ENCODE measurements at places on chromosomes 5 and 9.

- no peaks in the 10 kb centered on the region for H3K36me3 ChIP-seq
- DNase-seq, result no peak
- no peak overlapping the region for H3K4me3 ChIP-seq
- no peaks in the 10 kb centered on the region for H3K27me3 ChIP-seq
These were observed 2118.6 kb upstream of the C9orf72 start for GRCh38 chr9:29691758-29692407.

DNA sequence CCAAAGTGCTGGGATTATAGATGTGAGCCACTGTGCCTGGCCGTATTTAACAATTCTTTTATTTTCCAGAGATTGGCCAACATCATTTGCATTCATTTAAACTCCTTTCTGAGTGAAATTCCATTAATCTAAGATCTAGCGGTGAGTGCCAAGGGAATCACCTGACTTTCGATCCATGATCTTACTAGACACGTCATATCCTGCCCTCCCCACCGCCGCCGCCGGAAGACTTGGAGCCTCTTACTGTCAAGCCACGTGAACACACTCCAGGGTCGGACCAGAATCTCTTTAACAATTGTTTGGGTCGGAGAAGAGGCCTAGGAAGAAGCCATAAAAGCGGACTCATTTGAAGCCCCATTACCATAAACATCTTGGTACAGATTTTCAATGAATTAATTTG, 12.9 kb downstream of the INPP5E start:
- no peak for DNase-seq
- H3K4me3 ChIP-seq, result no peak overlapping the region
- peaks cover 18% of the 10 kb centered on the region for H3K36me3 ChIP-seq
- no peak overlapping the region for H3K27ac ChIP-seq
- no peaks in the 10 kb centered on the region for H3K27me3 ChIP-seq

GRCh38 chr9:97866300-97866699, 13.3 kb downstream of the FOXE1 start:
- H3K27ac ChIP-seq, result no peak overlapping the region
- H3K4me3 ChIP-seq, result no peak overlapping the region
- peaks cover 43% of the 10 kb centered on the region for H3K27me3 ChIP-seq
- H3K36me3 ChIP-seq, result peaks cover 20% of the 10 kb centered on the region
- H3K4me1 ChIP-seq, result no peaks in the 10 kb centered on the region
- no peak for DNase-seq

- H3K27ac ChIP-seq, result no peak overlapping the region
- H3K27me3 ChIP-seq, result peaks cover 39% of the 10 kb centered on the region
- DNase-seq, result no peak
- H3K4me3 ChIP-seq, result no peak overlapping the region
- H3K36me3 ChIP-seq, result no peaks in the 10 kb centered on the region
These were observed 37.2 kb upstream of the GABRP start for GRCh38 chr5:170746075-170746960.

- no peaks in the 10 kb centered on the region for H3K27me3 ChIP-seq
- DNase-seq, result no peak
- H3K4me1 ChIP-seq, result peaks cover 19% of the 10 kb centered on the region
- H3K36me3 ChIP-seq, result no peaks in the 10 kb centered on the region
- H3K27ac ChIP-seq, result peak overlapping the region; percentile 72
These were observed 534 bp upstream of the SAPCD2 start for GRCh38 chr9:137070906-137071275.

GRCh38 chr9:95788521-95788991, 86.9 kb upstream of the ERCC6L2 start:
- no peak for DNase-seq
- H3K36me3 ChIP-seq, result no peaks in the 10 kb centered on the region
- no peak overlapping the region for H3K4me3 ChIP-seq
- H3K27me3 ChIP-seq, result peaks cover 2% of the 10 kb centered on the region
- H3K4me1 ChIP-seq, result peaks cover 6% of the 10 kb centered on the region

GRCh38 chr5:33936004-33936380, 194 bp upstream of the RXFP3 start:
- peak; percentile 62 for DNase-seq
- no peaks in the 10 kb centered on the region for H3K4me1 ChIP-seq
- H3K27me3 ChIP-seq, result peaks cover 43% of the 10 kb centered on the region
- no peaks in the 10 kb centered on the region for H3K36me3 ChIP-seq

GRCh38 chr5:6545770-6546690, 86.8 kb downstream of the NSUN2 start:
- H3K36me3 ChIP-seq, result no peaks in the 10 kb centered on the region
- no peak overlapping the region for H3K27ac ChIP-seq
- H3K4me3 ChIP-seq, result no peak overlapping the region
- H3K27me3 ChIP-seq, result peaks cover 4% of the 10 kb centered on the region

- H3K27me3 ChIP-seq, result no peaks in the 10 kb centered on the region
- no peaks in the 10 kb centered on the region for H3K4me1 ChIP-seq
- H3K27ac ChIP-seq, result no peak overlapping the region
- H3K4me3 ChIP-seq, result no peak overlapping the region
These were observed 365.3 kb upstream of the CLINT1 start for GRCh38 chr5:158224253-158224652.

DNA sequence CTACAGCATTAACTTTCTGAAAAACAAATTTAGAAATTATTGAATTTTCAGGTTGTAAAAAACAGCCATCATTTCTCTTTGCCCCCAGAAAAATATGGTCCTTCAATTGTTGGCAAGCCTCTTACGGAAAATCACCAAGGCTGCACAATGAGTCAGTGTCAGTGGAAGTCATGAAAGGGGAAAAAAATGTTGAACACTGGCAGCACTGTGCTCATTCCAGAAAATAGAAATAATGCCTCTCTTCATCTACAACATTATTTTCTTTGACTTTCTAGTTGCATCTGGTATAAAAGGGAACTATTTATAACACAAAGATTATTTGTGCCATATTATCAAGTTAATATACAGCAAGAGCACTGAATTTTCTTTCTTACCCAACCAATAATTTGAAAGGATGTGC, 26.7 kb upstream of the STK32A start:
- peaks cover 4% of the 10 kb centered on the region for H3K27me3 ChIP-seq
- no peaks in the 10 kb centered on the region for H3K36me3 ChIP-seq
- no peak for DNase-seq

DNA sequence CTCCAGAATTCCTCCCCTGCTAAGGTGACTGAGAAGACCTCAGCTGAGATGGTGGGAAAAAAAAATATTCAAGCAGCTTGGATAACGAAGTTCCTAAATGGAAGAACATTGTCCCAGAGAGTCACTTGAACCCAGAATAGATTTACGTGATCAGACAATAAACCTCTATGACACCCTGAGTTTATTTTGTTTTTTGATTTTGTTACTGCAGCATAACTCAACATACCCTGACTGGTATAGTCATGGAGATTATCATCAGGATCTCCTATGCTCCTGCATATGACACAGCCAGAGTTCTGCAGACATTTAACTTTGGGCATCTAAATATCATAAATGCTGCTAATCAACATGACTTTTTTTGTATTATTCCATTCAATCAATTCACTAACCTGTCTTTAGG, 282.9 kb downstream of the RASEF start:
- no peak overlapping the region for H3K27ac ChIP-seq
- H3K36me3 ChIP-seq, result no peaks in the 10 kb centered on the region
- no peaks in the 10 kb centered on the region for H3K27me3 ChIP-seq
- H3K4me3 ChIP-seq, result no peak overlapping the region
- no peak for DNase-seq
- H3K4me1 ChIP-seq, result no peaks in the 10 kb centered on the region

GRCh38 chr5:125673359-125673950, 749.8 kb upstream of the GRAMD2B start:
- no peak overlapping the region for H3K4me3 ChIP-seq
- DNase-seq, result no peak
- no peaks in the 10 kb centered on the region for H3K27me3 ChIP-seq
- no peaks in the 10 kb centered on the region for H3K4me1 ChIP-seq
- H3K36me3 ChIP-seq, result no peaks in the 10 kb centered on the region

DNA sequence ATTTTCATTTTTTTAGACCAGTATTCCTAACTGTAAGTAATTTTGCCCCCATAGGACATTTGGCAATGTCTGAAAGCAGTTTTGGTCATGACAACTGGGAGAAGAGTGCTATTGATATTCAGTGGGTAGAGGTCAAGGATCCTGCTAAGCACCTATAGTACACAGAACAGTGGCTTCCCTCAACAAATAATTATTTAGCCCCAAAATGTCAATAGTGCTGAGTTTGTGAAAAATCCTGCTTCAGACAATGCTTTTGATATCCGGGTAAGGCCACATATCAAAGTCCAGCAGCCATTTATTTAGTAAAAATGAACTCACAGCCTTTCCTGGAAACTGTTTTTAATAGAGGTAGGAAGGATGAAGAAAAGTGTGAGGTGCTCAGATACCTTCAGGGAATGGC, 8.1 kb upstream of the TARS1 start:
- DNase-seq, result no peak
- H3K4me1 ChIP-seq, result peaks cover 4% of the 10 kb centered on the region
- peaks cover 2% of the 10 kb centered on the region for H3K36me3 ChIP-seq
- no peak overlapping the region for H3K4me3 ChIP-seq
- no peak overlapping the region for H3K27ac ChIP-seq

DNA sequence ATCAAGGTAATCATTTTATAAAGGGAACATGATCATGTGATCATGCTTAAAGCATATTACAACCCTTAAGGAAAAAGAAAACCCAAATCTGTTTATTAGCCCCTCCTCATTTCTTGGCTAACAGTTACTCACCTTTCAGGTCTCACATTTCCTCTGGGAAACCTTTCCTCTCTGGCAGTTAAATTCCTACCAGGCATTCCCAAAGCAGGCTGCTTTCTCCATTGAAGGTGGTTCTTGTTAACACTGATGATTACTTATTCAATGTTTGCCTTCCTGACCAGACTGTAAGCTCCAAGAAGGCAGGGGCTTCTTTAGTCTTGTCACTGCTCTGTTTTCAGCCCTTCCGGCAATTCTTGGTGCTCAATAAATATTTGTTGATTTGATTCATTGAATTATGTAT, 59.9 kb downstream of the PLK2 start:
- no peak for DNase-seq
- no peaks in the 10 kb centered on the region for H3K36me3 ChIP-seq
- no peak overlapping the region for H3K4me3 ChIP-seq
- no peak overlapping the region for H3K27ac ChIP-seq
- no peaks in the 10 kb centered on the region for H3K27me3 ChIP-seq

DNA sequence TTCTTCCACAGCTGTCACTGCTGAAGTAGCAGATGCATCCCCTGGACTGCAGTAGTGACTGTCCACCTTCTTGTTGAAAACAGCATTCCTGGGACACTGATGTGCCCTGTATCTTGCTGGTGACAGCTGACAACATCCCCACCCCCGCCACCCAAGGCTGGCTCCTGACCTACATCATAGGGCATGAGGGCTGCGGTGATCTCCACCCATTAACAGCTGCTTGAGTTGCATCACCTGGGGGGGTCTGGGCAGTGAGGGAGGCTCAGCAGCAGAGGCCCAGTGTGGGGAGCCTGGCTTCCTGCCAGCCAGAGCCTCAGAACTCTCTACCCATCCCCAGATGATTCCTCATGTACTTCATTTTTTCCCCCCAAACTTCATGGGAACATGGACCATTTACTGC, 4.1 kb downstream of the PRUNE2 start:
- H3K4me1 ChIP-seq, result no peaks in the 10 kb centered on the region
- H3K27ac ChIP-seq, result no peak overlapping the region
- no peak for DNase-seq
- peaks cover 37% of the 10 kb centered on the region for H3K27me3 ChIP-seq
- no peak overlapping the region for H3K4me3 ChIP-seq
- no peaks in the 10 kb centered on the region for H3K36me3 ChIP-seq

GRCh38 chr5:173020643-173021042, 35.5 kb upstream of the CREBRF start:
- H3K27ac ChIP-seq, result no peak overlapping the region
- no peak overlapping the region for H3K4me3 ChIP-seq
- H3K4me1 ChIP-seq, result peaks cover 29% of the 10 kb centered on the region
- peaks cover 48% of the 10 kb centered on the region for H3K36me3 ChIP-seq
- H3K27me3 ChIP-seq, result no peaks in the 10 kb centered on the region

DNA sequence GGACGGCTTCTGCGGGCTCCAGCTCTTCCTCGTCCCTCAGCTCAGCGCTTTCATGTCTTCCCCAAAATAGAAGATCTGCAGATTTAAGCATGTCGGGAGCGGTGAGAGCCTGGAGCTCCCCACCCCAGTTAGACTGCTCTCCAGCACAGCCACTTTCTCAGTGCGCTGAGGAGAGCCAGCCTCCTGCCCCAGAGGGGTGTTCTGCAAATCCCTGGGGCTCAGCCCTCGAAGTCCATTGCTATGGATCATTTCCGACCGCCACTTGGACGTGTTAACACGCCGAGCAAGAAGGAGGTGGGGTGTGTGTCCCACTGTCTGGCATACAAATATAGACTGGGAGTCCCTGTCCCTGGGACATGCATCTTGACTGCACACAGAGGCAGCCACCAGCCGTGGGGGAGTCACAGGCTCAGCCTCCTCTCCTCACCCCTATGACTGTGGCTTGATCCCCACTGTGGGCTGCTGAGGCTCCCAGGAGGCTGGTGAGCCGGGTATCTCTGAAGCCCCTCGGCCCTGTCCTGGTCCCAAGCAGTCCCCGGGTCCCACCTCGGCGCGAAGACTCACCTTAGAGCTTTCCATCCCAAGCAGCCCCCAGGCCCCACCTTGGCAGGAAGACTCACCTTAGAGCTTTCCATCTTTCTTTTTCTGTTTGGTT, 30.0 kb upstream of the RNF130 start:
- H3K27ac ChIP-seq, result no peak overlapping the region
- DNase-seq, result no peak
- no peak overlapping the region for H3K4me3 ChIP-seq
- peaks cover 6% of the 10 kb centered on the region for H3K27me3 ChIP-seq
- peaks cover 2% of the 10 kb centered on the region for H3K36me3 ChIP-seq

GRCh38 chr9:98789483-98790133, 6.7 kb downstream of the ANKS6 start:
- H3K27ac ChIP-seq, result no peak overlapping the region
- no peaks in the 10 kb centered on the region for H3K27me3 ChIP-seq
- no peak overlapping the region for H3K4me3 ChIP-seq
- peaks cover 4% of the 10 kb centered on the region for H3K36me3 ChIP-seq
- DNase-seq, result no peak

DNA sequence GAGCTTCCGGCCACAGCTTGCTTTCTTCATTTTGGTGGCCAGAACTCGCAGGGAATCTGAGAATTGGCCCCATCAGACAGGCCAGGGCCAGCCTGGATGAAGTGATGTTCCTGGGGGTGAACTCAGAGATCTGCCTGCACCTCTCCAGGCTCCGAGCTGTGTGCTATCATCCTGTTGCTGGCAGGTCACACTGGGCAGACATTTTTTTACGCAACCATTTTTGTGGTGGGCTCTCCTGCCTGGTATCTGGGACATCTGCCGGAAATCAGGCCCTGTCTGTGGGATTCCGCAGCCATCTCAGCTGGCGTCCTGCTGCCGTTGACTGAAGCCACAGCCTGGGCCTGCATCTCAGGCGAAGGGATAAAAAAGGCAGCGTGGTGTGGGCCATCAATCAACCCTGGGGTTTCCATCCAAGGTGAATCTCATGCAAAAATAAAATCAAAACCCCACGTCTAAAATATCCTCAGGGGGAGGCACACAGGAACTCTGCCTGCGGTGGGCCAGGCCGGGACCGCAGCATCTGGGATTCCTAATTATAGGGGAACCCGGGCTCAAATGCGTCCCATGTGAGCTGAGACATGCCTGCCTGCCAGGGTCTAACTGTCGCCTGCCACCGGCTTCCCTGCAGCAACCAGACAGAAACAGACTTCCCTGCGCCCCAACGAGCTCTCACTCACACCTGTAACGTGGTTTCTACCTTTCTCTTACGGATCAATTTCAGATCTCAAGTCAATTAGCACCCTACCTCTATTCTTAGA, 174.3 kb downstream of the SYK start:
- peaks cover 11% of the 10 kb centered on the region for H3K4me1 ChIP-seq
- no peak overlapping the region for H3K4me3 ChIP-seq
- no peak for DNase-seq
- no peak overlapping the region for H3K27ac ChIP-seq

- no peak overlapping the region for H3K4me3 ChIP-seq
- no peaks in the 10 kb centered on the region for H3K27me3 ChIP-seq
- DNase-seq, result no peak
- no peaks in the 10 kb centered on the region for H3K4me1 ChIP-seq
- no peak overlapping the region for H3K27ac ChIP-seq
These were observed 386.1 kb upstream of the MPDZ start for GRCh38 chr9:13665418-13666066.
